ENCODE measurements at places on chromosomes 3 and 15.
A peak's percentile ranks its signal among the peaks of the same experiment; 100 is the strongest.

DNA sequence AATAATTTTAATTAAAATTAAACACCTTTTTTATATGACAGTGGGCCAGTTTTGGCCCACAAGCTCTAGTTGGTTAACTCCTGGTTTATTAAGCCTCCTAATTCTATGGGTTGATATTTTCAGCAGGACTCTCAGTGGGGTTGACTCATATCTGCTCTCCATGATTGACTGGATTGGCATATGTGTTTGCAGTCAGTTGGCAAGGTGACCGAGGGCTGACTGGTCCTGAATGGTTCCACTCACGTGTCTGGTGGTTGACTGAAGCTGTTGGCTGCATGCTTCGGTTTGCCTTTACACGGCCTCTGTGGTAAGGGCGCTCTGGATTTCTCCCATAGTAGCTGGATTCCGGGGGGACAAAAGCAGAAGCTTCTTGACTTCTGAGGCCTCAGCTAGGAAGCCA lies 65.3 kb upstream of the ZNF280D start:
- no peak for DNase-seq

GRCh38 chr3:131714585-131715220 lies 211.9 kb upstream of the MRPL3 start:
- no peak for DNase-seq

GRCh38 chr3:79140708-79141107 lies 627.1 kb downstream of the ROBO1 start:
- peak; percentile 37 for DNase-seq

GRCh38 chr3:15800780-15801179 lies 3.0 kb upstream of the ANKRD28 start:
- no peak for DNase-seq

Data from GM04504 (cell line).